Left renal cortex interstitium (tissue), 4 donors: ENCODE measurements at places on chromosomes 5 and 9.

DNA sequence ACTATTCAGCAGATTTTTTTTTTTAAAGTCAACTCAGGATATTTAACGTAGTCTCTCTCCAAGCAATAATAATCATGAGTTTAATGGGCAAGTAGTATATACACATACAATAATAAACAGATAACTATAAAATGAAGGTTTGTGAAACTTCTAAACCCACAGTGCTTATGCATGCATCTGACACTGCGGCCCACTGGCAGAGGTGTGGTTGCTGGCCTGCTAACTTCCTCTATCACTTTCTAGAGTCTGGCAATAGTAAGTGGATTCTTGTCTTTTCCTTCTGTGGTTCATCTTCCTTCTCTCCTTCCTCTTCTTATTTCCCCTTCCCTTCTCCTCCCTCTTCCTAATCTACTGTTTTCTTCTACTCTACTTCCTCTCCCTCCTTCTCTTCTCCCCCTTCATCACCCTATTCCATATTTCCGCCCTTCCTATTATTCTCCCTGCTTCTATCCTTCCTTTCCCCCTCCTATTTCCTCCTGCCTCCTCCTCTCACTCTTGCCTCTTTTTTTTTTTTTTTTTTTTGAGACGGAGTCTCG is 18.6 kb upstream of the AGXT2 start:
- no peak for DNase-seq

GRCh38 chr9:128412120-128412790 is 8.4 kb upstream of the CERCAM start:
- no peak for DNase-seq

DNA sequence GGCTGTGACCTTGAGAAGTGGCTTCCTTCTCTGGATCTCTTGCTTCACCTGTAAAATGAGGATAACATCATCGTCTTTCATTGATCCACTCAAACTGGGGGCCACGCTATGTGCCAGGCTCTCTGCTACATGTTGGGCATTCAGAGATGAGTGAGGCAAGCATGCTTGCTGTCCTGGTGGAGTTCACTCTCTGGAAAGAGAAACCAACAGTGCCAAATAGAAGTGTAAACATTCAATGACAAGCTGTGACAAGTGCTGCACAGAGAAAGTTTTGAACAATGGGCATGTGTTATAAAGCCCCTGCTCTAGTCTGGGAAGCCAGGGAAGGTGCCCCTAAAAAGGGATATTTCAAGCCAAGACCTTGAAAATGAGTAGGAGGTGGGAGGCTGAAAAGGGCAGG is 50.9 kb upstream of the AFAP1L1 start:
- no peak for DNase-seq

- DNase-seq, result no peak
Observed at GRCh38 chr9:121939643-121940042, 153.5 kb downstream of the TTLL11 start.

DNA sequence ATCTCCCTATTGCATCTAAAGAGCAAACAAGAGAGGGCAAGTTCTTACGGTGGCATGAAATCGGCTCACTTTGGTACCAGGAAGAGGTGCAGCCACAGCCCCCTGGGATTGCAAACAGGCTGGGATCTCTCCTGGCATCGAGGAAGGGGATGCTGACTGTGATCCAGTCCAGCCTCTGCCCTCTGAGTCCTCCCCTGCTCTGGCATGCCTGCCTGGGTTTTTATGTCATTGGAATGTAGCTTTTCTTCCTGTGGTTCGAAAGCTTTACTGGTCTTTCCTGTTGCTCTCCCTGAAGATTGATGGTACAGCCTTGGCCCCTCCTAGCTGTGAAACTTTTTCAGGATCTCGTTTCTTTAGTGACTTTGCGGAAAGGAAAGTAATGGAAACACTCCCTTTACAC is 6.6 kb downstream of the SLC46A2 start:
- DNase-seq, result peak; percentile 61

DNA sequence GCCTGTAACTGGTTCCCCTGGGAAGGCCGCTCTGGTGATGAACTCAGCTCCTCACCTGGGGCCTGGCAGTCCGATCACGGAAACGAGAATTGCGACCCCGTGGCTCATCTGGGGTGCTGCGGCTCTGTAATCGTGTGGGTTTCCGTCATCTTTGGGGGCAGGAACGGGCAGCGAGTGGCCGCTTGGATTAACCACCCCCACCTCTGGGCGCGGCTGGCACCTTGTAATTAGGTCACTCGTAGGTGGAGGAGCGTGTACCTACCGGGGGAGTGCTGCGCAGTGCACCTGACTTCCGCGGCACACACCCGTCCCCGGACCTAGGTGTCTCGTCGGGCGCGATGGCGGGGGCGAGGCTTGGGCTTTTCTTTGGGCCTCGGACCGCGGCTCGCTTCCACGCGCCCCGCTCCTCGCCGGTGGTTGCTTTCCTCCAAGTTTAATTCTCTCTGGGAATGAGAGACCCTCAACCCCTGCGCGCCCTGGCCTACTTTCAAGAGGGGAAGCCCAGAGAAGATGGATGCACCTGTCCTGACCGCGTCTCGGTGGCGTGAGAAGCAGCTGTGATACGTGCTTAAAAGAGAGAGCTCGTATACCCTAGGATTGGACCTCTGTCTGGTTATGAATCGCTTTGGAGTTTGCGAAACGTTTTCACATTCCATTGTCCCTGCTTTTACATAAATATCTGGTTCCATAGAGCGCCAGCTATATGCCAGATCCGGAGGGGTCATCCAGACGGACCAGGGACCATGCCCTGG is 744 bp upstream of the PPP2CA start:
- DNase-seq, result no peak
